ENCODE measurements at places on chromosomes 4 and X.

DNA sequence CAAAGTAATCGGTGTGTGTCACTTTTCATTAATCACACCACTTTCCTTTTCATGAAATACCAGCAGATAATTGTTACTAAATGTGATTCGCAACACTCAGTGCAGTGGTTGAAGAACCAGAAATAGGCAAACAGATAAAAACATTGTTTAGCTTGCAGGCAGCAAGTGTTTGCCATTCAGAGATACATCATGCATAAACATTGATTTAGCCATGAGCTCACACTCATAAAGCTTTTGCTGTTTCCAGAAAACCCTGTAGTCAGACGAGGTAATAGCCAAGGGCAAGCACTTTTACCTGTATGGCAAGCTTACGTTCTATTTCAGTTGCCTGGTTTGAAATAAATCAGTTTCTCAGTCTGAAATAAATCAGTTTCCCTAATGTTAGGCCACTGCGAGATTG is 542.0 kb upstream of the TENM3 start:
- DNase-seq, result no peak

DNA sequence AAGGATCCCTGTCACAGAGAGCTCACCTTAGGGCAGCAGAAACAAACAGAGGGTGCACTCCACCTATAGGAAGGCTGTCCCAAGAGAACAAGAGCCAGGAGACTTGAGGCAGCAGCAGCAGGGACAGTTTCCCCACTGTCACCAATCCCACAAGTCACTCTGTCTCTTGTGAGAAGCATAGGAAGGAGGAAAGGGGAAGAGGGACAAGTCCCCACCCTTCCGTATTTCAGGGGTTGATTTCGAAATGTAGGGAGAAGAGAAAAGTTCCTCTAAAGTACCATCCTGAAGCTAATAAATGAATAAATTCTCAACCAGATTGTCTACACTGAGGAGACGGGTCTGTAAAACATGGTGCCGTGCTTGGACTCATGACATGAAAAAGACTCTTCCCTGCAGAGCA is 9.5 kb upstream of the TLR8 start:
- DNase-seq, result no peak

- no peak for DNase-seq
These were observed 1608.9 kb upstream of the TENM3 start for GRCh38 chr4:180634306-180634705.

DNA sequence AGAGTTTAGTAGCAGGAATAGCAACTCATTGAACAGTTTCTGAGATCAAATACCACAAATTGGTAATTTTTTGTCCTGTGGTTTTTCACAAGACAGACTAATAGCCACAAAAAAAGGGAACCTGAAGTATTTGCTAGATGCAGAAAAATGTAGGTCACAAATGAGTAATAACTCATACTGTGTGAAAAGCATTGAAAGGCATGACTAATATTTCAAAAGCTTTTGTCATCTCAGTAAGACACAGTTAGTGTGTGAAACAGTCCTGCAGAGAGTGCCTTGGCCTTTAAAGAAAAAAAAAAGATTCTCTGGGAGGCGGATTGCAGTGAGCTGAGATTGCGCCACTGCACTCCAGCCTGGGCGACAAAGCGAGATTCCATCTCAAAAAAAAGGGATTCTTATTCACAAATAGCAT is 31.4 kb upstream of the SLC25A31 start:
- peak; percentile 83 for DNase-seq

GRCh38 chr4:80592950-80593349 is 257.4 kb downstream of the CFAP299 start:
- no peak for DNase-seq

- no peak for DNase-seq
These were observed 104.2 kb downstream of the TMEM131L start for GRCh38 chr4:153570228-153570973.

GRCh38 chr4:98352396-98352795 is 91.2 kb downstream of the RAP1GDS1 start:
- no peak for DNase-seq

DNA sequence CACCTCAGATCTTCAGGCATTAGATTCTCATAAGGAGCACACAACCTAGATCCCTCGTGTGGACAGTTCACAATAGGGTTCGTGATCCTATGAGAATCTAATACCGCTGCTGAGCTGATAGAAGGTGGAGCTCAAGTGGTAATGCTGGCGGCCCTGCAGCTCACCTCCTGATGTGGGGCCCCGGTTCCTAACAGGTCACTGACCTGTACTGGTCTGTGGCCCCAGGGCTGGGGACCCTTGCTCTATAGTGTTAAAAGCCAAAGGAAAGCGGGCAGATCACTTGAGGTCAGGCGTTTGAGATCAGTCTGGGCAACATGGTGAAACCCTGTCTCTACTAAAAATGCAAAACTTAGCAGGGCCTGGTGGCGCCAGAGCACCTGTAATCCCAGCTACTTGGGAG is 1047.0 kb upstream of the FTHL17 start:
- no peak for DNase-seq

DNA sequence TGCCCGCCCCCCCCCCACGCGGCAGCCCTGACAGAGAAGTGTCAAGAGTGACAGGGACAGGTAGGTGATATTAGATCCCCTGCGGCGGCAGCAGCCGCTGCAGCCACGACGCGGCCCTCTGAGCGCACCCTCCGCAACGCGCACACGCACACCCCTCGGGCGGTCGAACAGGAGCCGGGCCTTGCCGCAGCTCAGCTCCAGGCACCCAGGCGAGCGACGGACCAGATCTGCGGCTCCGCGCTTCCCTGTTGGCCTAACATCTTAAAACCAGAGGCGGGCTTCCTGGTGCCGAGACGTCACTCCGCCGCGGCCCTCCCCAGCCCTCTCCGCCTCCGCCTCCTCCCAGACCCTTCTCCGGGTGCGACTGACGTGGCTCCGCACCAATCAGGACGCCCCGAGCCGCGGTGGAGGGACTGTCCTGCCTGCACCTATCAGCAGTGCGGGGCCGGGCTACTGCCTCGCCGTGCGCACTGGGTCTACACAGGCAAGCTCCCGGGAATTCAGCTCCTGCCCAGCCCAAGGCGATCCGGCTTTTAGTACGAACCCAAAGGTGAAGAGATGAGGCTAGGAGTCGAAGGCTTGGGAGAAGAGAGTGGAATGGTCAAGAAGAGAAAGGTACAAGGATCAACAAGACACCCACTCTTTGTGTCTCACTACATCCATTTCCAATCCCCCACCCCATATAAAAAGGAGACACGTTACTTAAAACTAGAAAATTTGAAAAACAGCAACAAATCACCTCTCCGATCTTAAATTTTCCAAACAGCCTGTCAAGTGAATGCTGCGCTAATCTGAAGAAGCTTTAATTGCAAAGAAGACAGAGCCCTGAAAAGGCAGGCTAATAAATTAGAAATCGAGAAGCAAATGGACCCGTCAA is at the start of gene PITX2:
PITX2 (minus strand) TSS at position 237 of the 877 bp plus-strand sequence. CDS start 617 bp downstream, outside the sequence.
- DNase-seq, result no peak

DNA sequence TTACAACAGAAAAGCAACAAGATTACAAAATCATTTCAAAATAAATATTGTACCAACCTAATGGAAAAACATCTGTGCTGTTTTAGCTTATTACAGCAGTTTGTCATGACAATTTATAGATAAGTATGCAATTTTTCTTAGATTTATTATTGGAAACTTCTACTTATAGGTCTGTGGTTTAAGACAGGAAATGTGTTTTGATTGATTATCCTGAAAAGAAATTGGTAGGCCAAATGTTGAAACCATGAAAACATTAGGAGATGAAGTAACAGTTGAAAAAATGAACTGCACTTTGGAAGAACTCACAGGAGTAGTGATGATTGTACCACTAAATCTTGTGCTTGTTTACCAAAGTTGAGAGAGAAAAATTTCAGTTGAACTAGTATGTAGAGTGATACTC is 162.2 kb upstream of the GIMD1 start:
- no peak for DNase-seq

- DNase-seq, result no peak
These were observed 14.5 kb downstream of the TNIP2 start for GRCh38 chr4:2741626-2742025.

GRCh38 chrX:149365061-149365460 is 140.0 kb downstream of the IDS start:
- no peak for DNase-seq

GRCh38 chrX:41923978-41924683 is 777 bp upstream of the CASK start:
- no peak for DNase-seq

DNA sequence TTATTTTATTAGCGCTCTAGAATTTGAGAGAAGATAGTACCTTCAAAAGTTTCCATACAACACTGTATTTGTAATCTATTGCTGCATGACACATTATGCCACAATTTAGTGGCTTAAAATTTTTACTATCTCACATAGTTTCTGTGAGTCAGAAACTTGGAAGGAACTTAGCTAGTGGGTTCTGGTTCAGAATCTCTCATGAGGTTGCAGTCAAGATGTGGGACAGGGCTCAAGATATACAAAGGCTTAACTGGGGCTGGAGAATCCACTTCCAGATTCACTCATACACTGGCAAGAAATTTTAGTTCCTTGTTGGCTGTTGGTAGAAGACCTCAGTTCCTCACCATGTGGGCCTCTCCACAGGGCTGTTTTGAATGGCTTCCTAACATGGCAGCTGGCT is 11.5 kb upstream of the C4orf54 start:
- no peak for DNase-seq

DNA sequence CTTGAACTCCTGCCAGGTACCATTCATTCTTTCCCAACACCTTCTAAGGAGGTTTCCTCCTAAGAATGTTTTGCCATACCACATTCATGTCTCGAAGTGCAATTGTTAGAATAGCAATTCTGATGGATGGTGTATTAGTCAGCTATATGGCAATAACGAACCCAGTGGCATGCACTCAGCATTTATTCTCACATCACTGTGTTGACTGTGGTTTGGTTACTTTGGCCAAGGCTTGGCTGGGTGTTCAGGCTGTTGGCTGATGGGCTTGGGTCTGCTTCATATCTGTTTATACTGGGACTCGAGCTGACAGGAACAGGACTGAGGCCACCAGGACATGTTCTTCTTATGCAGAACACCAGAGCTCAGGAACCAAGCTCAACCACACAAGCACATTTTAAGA is 31.7 kb downstream of the PSAPL1 start:
- no peak for DNase-seq

- DNase-seq, result no peak
These were observed 207.2 kb downstream of the NLGN4X start for GRCh38 chrX:6021316-6022091.

- DNase-seq, result no peak
These were observed 1.6 kb downstream of the PPP3CA start for GRCh38 chr4:101345596-101346350.

- DNase-seq, result no peak
These were observed 19.2 kb upstream of the PDLIM3 start for GRCh38 chr4:185554365-185555126.

Data from GM12878 (cell line).